Neural crest cell (in vitro differentiated cells): ENCODE measurements at places on chromosomes 2 and 18.

GRCh38 chr18:78849046-78849445, 130.6 kb upstream of the SALL3 start:
- DNase-seq, result no peak

GRCh38 chr2:164032995-164033394, 297.2 kb upstream of the FIGN start:
- DNase-seq, result no peak

GRCh38 chr2:240732184-240732583, 40.5 kb downstream of the AQP12A start:
- DNase-seq, result no peak

DNA sequence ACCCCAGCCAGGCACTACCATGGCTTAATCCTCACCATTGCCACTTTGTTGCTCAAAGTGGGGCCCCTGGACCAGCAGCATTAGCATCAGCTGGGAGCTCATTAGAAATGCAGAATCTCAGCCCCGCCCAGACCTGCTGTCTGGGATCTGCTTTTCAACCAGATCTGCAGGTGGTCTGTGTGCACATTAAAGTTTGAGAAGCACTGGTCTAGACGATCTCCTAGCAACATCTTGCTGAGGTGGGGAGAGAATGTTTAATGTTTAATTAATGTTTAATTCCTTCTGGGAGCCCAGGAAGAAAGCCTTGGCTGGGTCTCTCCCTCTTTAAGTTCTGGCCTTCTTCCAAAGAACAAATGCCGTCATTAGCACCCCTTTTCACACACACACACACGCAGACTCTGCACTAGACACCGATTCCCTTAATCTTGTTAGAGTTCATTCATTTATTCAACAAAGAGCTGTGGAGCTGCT, 53.7 kb downstream of the EDAR start:
- DNase-seq, result no peak
